ENCODE measurements at places on chromosomes 5 and 9.

DNA sequence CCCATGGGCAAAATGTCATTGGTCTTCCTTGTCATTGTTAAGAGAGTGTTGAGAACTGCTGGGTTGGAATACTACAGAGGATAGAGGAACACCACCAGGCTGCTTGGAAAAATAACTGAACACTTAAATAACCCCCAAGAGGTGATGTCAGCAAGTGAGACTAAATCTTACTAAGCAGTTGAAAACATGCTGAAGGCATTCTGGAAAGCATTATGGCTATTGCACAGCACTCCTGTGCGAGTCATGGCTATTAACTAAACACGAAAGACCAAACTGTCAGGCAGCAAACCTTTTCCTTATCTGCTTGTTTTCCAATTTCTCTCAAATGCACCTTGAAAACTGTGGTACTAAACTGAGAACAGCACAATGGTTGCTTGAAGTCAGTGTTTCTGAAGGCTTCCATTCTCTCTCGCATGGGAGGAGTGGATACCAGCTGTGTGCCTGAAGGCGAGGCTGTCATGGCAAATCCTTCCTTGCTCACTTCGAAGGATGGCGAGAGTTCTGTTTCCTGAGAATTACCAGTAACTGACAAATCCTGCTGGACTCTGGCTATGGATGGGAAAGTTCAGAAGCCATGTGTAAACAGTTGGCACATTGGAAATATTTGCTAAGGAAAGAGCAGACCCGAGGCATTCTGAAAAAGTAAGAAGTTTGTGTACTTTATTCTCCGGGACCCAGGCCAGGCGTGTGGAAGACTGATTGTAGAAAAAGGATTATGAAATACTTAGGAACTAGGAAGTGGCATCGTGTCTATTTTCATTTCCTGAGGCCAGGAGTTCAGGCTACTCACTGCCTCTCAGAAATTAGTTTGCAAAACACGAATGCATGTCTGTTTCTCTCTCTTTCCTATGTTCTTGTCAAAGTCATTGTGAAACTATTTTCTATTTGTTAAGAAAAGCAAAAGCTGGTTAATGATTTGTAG is 182.1 kb downstream of the DMRT2 start:
- peak; percentile 76 for DNase-seq

GRCh38 chr5:91126448-91126847 is 256.7 kb downstream of the ARRDC3 start:
- no peak for DNase-seq

- DNase-seq = no peak
Measured at GRCh38 chr5:131230406-131230805, 33.4 kb upstream of the CDC42SE2 start.

DNA sequence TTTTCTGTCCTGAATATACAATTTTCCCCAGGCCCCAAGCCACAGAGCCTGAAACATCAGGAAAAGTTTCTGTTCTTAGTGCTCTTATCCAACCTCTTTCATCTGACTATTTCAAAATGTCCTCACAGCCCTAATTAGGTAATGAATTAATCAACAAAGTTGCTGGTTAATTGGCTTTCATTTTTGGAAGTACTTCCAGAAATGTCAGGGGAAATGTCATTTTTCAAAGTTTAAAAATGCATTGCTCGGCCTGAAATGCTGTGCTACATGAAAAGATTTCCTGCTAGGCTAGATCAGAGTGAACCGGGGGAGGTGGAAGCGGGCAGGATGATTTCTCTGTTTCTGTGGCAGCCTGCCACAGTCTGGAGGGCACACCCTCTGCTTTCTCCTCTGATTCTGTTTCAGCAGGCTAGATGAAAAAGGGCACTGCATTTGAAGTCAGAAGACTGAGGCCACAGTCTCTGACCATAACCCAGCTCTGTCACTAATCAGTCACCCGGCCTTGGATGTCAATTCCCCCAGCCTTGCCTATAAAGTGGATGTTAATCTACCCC is 55.9 kb upstream of the BARX1 start:
- no peak for DNase-seq

GRCh38 chr5:91357012-91357634 is 26.0 kb downstream of the ARRDC3 start:
- no peak for DNase-seq

GRCh38 chr9:113520109-113520642 is 56.6 kb downstream of the RGS3 start:
- no peak for DNase-seq

DNA sequence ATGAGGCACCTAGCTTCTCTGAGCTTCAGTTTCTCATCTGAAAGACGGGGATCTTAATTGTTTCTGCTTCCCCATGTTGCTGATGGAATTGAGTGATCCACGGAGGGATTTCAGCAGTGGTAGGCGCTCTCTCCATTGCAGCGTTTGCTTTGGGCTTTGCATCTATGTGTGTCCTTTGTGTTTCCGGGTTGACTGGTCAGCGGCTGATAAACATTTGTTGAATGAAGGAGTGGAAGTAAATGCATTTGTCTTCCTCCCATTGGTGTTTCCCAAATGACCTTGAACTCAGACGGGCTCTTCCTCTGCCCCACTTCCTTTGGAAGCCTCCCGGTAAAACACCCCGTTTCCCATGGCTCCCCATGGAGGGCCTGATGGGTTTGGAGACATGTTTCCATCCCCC is 117.2 kb downstream of the GAPVD1 start:
- no peak for DNase-seq

DNA sequence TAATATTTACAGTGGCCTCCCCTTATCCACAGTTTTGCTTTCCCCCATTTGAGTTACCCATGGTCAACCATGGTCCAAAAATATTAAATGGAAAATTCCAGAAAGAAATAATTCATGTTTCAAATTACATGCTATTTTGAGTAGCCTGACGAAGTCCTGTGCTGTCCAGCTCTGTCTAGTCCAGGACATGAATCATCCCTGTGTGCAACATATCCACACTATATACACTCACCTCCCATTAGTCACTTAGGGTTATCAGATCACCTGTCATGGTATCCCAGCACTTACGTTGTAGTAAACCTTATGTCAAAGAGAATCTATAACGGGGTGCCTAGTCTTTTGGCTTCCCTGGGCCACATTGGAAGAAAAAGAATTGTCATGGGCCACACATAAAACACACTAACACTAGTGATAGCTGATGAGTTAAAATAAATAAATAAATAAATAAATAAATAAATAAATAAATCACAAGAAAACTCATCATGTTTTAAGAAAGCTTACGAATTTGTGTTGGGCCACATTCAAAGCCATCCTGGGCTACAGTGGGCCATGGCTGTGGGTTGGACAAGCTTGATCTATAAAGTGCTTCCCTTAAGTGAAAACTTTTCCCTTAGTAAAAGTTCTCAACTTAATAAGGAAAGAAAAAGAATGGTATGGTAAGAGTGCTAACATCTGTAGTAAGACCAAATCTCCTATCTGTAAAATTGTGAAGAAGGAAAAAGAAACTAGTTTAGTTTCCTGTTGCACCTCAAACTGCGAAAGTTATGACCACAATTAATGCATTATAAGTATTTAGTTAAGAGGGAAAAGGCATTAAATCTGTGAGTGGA is 15.9 kb upstream of the OMD start:
- no peak for DNase-seq
